ENCODE measurements at places on chromosomes 7 and 10.

DNA sequence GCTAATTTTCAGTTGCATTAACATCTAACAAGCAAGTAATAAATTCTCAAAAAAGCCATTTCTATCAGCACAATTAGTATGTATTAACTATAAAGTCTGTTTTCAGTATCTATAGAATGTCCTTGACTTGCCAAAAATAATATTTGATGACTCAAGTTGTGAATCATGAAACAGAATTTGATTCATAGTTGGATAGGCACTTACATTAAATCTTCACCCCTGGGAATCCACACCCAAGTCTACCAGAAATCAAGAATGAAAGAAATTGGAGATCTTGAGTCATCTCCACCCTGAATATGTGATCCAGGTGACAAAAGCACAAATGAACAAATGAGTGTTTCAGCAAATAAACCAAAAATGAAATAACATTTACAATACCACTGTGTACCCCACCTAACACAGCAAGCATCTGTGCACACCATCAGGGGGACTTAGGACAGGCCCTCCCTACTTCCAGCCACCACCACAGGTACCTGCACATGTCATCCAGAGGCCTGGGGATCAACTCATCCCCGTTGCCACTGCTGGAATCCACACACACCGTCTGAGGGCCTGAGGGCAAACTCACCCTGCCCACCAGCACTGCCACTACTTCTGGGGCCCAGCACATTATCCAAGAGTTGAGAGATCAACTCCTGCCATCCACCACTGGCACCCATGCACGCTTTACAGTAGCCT lies 160.1 kb downstream of the MTERF1 start:
- no peak for DNase-seq

- no peak for DNase-seq
These were observed 134.4 kb downstream of the ABCA13 start for GRCh38 chr7:48305661-48306060.

DNA sequence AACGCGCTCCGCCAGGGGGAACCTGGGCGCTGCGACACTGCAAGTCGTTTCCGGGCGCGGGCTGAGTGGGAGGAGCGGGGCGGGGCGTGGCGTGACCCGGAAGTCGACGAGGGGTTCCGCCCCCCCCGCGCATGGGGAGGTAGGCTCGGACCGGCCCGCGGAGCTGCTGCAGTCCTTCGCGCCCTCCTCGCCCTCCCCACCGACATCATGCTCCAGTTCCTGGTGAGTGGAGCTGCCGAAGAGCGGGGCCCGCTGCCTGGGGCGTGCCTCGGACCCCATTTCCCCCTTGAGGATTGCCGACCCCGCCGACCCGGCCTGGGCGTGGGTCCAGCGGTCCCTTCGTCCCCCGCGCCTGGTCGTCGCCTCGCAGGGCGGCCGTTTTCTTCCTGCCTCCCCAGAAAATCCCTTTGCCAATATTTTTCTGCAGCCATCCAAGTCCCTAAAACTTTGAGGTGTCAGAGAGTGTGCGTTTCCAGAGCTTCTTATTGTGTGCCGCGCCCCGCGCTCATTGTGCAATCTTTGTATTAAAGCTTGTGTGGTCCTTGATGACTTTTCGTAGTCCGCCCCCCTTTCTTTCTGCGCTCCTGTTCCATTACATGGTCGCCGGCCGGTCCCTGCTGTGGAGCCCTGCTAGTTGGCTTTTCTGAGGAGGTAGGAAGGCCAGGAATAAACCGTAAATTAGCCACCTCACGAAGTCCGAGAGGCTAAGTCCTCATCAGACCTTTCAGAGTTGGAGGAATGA lies at the start of gene STMP1:
Gene STMP1, plus strand, starts transcription at position 142 of the 742 bp plus-strand sequence.
- peak; percentile 99 for DNase-seq

GRCh38 chr10:113354711-113355110 lies 198.1 kb upstream of the HABP2 start:
- DNase-seq: no peak

DNA sequence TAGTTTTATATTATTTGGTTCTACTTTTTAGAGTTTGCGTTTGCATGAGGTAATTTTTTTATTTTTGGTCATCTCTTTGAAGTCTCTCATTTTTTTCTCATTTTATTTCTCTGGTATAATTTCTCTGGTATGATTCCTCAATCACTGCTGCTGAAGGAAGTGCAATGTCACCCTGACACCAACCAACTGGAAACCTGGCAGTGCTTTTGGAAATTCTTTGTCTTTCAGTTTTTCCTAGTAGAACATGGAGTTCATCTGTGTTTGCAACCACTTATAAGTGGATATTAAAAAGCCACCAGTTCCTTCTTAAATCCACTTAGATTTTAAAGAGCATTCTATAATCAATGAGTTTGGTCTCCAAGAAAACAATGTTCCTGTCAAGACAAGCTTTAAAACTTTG lies 291.8 kb downstream of the PRKG1 start:
- DNase-seq: no peak

DNA sequence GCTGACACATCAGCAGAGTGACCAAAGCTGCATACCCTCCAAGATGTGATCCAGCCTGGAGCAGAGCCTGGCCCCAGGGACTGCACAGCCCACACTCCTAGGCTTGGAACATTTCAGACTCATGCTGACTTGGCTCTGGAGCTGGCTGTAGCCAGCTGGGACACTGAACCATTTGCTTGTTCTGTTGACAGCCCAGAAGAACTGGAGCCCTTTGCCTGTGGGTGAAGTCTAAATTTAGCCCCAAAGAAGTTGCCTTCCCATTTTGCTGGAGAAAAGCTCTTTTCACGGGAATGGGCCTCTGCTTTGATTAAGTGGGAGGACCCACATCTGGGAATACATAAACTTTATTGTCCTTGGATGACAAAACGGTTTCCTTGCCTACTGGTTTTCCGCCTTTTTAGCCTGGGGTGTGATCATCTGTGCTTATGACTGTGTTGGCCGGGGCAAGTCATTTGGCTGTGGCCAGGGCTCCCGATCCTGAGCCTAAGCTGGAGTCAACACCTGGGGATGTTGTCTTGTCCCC lies 186.2 kb upstream of the BMPER start:
- no peak for DNase-seq

DNA sequence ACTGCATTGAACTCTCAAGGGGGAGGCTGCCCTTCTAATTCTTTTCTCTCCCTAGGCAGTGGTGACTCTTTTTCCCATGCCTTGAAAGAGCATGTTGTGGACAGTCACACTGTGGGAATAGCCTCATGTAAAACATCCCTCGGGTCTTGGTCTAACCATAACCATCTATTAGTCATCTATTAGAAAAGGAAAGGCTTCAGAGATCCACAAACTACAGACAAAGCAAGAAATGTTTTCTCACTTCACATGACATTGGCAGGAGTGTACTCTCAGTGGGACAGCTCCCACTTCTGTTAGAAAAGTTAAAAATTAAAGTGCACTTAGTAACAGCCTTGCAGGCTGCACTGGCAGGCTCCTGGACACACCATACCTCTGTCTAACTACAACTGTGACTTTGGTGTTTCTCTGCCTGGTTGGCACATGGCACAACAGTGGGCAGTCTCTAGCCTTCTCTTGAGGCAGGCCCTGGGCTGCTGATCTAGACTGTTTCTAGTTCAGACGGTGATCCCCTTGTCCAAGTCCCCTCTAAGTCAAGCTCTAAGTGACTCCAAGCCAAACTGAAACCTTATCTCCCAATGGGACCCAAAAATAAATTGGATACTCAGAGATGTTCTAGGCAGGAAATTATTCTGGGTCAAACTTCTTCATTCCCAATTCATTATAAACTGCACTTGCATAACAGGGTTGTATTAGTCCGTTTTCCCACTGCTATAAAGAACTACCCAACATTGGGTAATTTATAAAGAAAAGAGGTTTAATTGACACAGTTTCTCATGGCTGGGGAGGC lies 57.9 kb upstream of the ITGB1 start:
- no peak for DNase-seq

- DNase-seq: no peak
These were observed 103.9 kb upstream of the POT1 start for GRCh38 chr7:125033506-125033905.

DNA sequence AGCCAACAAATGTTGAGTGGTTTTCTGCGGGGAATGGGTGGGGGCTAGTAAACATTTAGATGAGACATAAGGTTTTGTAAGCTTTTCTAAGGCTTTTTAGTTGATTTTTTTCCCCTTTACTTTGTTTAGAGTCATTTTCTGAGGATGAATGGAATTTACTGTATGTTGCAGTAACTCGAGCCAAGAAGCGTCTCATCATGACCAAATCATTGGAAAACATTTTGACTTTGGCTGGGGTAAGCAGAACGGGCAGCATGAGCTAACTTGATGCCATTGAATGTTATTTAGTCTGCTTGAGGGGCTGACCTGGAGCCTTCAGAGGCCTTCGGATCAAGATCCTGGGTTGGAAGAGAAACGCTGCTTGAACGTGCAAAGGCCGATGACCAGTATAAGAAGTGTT lies 37.3 kb downstream of the FBH1 start:
- DNase-seq: no peak

GRCh38 chr7:36155811-36156361 lies 2.8 kb downstream of the EEPD1 start:
- peak; percentile 52 for DNase-seq

GRCh38 chr10:126073606-126074005 lies 177.2 kb downstream of the FANK1 start:
- no peak for DNase-seq

- DNase-seq: no peak
These were observed 237.3 kb upstream of the PITRM1 start for GRCh38 chr10:3409928-3410327.

DNA sequence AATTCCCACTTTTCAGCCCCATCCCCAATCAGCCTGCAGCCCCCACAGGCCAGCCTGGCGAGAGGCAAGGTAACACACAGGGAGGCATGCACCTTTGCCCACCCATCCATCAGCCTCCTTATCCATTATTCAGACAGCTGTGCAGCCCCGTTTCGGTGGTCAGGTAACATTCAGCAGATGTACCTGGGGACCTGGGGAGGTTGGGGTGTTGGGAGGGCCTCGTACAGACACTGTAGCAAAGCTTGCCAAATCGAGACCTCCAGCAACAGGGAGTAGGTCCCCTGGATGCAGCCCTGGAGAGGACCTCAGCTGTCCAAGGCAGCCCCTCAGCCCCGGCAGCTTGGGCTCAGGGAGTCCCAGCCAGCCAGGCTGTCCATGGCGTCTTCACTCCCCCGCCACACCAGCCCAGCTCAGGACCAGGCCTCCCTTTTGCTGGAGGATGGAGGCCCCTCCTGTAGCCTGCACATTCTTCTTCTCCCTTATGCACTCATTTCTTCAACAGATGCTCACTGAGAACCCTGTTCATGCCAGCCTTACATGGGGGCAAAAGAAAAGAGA lies 8.5 kb upstream of the DRGX start:
- DNase-seq: no peak

DNA sequence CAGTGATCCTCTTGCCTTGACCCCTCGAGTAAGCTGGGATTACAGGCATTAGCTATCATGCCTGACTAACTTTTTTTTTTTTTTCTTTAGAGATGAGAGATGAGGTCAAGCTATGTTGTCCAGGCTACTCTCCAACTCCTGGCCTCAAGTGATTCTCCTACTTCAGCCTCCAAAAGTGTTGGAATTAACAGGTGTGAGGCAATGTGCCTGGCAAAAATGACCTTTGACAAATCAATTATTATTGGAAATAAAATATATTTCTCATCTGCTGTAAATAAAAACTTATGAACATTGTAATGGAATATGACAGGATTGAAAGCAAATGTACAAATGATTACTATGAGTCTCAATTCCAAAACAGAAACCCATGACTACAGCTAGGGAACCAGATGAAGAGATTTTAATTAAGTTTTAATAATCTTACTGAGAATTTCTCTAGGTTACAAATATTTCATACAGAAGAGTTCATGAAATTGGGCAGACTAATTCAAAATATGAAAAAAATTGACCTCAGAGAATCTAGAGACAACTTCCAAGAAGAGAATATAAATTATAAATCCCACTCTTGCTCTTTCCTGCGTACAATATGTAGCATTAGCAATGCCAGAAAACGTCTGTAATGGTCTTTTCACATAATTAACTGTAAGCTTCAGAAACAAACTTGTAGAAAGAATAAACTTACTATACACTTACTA lies 414.7 kb downstream of the DGKB start:
- DNase-seq: no peak

DNA sequence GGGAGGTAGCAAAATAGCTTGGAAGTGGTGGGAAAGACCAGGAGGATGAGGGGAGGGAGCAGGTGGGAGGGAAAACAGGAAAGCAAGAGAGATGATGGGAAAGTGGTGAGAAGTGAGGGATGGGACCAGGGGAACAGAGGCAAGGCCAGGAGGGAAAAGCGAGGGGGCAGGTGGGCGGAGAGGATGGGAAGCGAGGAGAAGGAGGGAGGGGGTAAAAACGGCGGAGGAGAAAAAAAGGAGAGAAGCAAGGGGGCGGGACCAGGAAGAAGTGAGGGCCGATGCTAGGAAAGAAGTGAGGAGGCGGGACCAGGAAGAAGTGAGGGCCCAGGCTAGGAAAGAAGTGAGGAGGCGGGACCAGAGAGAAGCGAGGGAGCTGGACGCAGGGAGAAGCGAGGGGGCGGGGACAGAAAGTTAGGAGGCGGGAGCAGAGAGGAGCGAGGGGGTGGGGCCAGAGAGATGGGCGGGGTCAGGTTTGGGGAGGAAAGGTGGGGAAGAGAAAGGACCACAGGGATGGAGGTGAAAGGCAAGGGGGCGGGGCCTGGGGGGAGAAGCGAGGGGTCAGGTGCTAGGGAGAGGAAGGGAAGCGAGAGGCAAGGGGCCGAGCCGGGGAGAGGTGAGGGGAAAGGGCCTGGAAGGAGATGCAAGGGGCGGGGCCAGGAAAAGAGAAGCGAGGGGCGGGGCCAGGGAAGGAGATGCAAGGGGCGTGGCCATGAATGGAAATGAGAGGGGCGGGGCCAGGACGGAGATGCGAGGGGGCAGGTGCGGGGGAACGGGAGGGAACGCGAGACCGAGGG lies 984 bp downstream of the SMURF1 start:
- DNase-seq: peak; percentile 97

- DNase-seq: no peak
These were observed 47.2 kb upstream of the TNRC18 start for GRCh38 chr7:5470816-5471215.

- DNase-seq: no peak
These were observed 514 bp upstream of the GAD2 start for GRCh38 chr10:26215935-26216584.

- no peak for DNase-seq
These were observed 85.5 kb upstream of the PDE1C start for GRCh38 chr7:32155712-32156111.

DNA sequence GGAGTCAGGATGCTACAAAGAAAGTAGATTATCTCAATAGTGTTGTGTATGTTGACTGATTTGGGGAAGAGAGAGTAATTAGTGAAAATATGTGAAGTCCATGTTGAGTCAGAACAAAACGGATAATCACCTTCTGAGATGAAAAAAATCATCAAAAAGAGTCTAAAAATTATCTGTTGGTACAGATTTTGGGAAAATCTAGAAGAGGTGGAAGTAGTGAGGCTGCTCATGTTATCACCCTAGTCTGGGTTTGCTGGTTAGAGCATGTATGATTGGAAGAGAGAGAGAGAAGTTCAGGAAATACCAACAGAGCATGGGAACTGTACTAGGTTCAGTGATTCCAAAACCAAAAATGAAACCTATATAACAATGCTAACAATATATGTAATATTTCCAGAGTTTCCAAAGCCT lies 12.3 kb downstream of the RPA3 start:
- no peak for DNase-seq
